ENCODE measurements at places on chromosomes 12 and 14. TPM values are rescaled to one million over a fixed set of nuclear protein-coding genes. Genes with fewer than 3 reads are reported as not detected.

CCDC196 gene
- polyA plus RNA-seq = not detected

HCAR1 gene
- not detected for polyA plus RNA-seq

BTBD7 gene
- 16.1 TPM for polyA plus RNA-seq

KLRC2 gene
- polyA plus RNA-seq = not detected

ABHD12B gene
- not detected for polyA plus RNA-seq

HOXC6 gene
- polyA plus RNA-seq = not detected

ZNF219 gene
- 1.0 TPM for polyA plus RNA-seq

USP44 gene
- 5.5 TPM for polyA plus RNA-seq

DPY19L2 gene
- polyA plus RNA-seq = not detected

LBHD2 gene
- not detected for polyA plus RNA-seq

DIABLO gene
- polyA plus RNA-seq = 51.0 TPM

STYK1 gene
- not detected for polyA plus RNA-seq

SLC6A15 gene
- polyA plus RNA-seq = not detected

INSM2 gene
- not detected for polyA plus RNA-seq

C3AR1 gene
- 0.53 TPM for polyA plus RNA-seq

ACSM4 gene
- polyA plus RNA-seq = not detected

RAPGEF3 gene
- 0.26 TPM for polyA plus RNA-seq

CREBL2 gene
- polyA plus RNA-seq = 21.5 TPM

DIO3 gene
- not detected for polyA plus RNA-seq

PYGL gene
- polyA plus RNA-seq = 0.20 TPM

SLC25A21 gene
- polyA plus RNA-seq = not detected

LRRC10 gene
- polyA plus RNA-seq = not detected

OR4K1 gene
- polyA plus RNA-seq = not detected

SPIC gene
- polyA plus RNA-seq = not detected

GPR137C gene
- not detected for polyA plus RNA-seq

ANKRD33 gene
- polyA plus RNA-seq = not detected

CIROP gene
- polyA plus RNA-seq = not detected

ALDH2 gene
- polyA plus RNA-seq = 11.9 TPM

TM9SF1 gene
- polyA plus RNA-seq = 25.1 TPM

FOXG1 gene
- polyA plus RNA-seq = not detected

SLC22A17 gene
- polyA plus RNA-seq = 0.49 TPM

FLVCR2 gene
- polyA plus RNA-seq = 0.29 TPM

TEAD4 gene
- polyA plus RNA-seq = not detected

KMT2D gene
- polyA plus RNA-seq = 19.7 TPM

CCER1 gene
- not detected for polyA plus RNA-seq

Measured in IgD-negative memory B cell (primary cell).